ENCODE measurements at places on chromosomes 4 and X. TPM values are rescaled to one million over a fixed set of nuclear protein-coding genes. Genes with fewer than 3 reads are reported as not detected.

DNA sequence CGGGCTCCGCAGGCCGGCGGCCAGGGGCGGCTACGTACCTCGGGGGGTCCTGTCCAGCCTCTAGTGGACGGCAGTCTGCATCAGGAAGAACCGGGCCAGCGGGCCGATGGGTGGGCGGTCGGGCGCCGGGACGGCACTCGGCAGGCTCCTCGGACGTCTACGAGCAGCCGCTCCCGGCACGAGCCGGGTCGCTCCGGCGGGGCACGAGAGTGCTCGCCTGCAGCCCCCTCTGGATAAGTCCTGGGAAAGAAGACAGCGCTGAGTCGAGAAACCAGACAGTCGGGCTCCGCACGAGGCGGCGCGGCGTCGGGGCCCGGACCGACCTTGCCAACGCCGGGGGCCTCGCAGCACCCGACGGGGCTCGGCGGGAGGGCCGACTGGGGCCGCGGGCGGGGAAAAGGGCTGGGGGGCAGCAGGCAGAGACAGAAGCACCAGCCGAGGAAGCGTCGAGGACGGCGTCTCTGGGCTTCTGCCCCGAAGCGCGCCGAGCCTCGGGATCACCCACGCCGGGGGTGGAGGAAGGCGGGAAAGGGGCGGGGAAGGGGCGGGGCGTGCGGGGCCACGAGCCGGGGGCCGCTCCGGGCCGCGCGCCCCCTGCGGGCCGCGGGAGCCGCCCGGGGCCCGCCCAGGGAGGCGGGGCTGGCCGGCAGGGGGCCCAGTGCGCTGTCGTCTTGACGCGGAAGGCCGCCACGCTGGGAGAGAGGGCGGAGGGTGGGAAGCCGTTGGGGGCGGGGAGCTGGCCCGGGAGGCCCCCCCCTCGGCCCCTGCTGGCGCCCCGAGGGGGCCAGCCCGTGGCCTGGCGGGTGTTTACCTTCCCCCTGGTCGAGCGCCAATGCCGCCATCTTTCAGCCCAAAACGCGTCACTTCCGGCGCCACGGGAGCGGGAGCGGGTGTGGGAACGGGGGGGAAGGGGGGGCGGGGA lies 1.9 kb downstream of the KLHL15 start:
- peaks cover 35% of the 10 kb centered on the region for H3K4me1 ChIP-seq
- H3K36me3 ChIP-seq, result peaks cover 6% of the 10 kb centered on the region
- DNase-seq, result peak; percentile 89
- peak overlapping the region; percentile 94 for H3K27ac ChIP-seq
- no peaks in the 10 kb centered on the region for H3K27me3 ChIP-seq

- no peaks in the 10 kb centered on the region for H3K27me3 ChIP-seq
- H3K27ac ChIP-seq, result peak overlapping the region; percentile 93
- H3K4me3 ChIP-seq, result peak overlapping the region; percentile 90
- peaks cover 9% of the 10 kb centered on the region for H3K36me3 ChIP-seq
Measured at GRCh38 chr4:87390551-87390890, 467 bp downstream of the HSD17B11 start.

DNA sequence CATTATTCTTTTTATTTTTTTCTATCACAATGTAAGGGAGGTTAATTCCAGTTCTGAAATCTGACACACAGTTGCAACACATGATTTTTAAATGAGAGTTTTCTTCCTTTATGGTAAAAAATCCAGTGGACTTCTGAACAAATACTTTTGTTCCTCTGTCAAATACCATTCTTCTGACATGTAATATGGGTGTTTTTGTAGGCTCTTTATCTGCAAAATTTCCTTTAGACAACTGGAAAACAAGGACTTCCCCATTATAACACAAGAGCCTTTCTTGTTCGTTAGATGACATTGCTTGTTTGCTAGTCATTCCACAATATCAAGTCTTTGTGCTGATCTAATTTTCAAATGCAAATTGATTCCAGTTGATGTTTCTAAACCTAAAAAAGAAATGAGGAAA lies 7.7 kb downstream of the FANCB start:
- H3K36me3 ChIP-seq, result peaks cover 18% of the 10 kb centered on the region
- no peak for DNase-seq
- peaks cover 7% of the 10 kb centered on the region for H3K4me1 ChIP-seq
- H3K4me3 ChIP-seq, result no peak overlapping the region

Gene NKX1-1
- total RNA-seq, result not detected

GRCh38 chr4:3190549-3190948 lies 58.4 kb upstream of the MSANTD1 start:
- no peaks in the 10 kb centered on the region for H3K27me3 ChIP-seq
- DNase-seq, result no peak
- H3K4me1 ChIP-seq, result no peaks in the 10 kb centered on the region
- no peak overlapping the region for H3K4me3 ChIP-seq
- peaks cover 34% of the 10 kb centered on the region for H3K36me3 ChIP-seq

DNA sequence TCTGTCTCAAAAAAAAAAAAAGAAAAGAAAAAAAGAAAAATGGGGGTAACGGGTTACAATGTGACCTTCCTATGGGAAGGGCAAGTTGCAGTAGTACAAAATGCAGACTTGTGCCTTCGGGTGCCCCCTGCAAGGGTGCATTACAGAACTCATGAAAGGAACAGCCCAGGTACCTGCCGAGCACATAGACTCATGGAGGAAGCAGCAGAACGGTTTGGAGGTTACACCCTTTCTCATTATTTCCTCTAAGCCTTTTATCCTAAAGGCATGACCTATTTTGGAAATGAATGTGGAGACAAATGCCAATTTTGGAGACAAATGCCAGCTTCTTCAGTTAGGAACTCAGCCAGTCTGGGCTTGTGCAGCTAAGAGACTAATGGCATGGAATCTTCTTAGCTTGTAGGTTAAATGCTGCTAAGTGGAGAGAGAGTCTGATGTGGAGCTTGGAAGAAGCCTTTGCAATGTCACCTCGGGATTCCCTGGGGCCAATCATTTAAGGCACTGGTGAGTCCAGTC lies 44.1 kb upstream of the PRKX start:
- no peaks in the 10 kb centered on the region for H3K36me3 ChIP-seq
- DNase-seq, result no peak
- no peak overlapping the region for H3K4me3 ChIP-seq
- no peak overlapping the region for H3K27ac ChIP-seq
- peaks cover 3% of the 10 kb centered on the region for H3K4me1 ChIP-seq

Gene POU3F4
- not detected for total RNA-seq

GRCh38 chr4:189445613-189446012 lies 495.1 kb upstream of the FRG1 start:
- no peaks in the 10 kb centered on the region for H3K27me3 ChIP-seq
- no peak overlapping the region for H3K4me3 ChIP-seq

- H3K27ac ChIP-seq, result no peak overlapping the region
- H3K4me1 ChIP-seq, result no peaks in the 10 kb centered on the region
- no peak for DNase-seq
- H3K27me3 ChIP-seq, result no peaks in the 10 kb centered on the region
Measured at GRCh38 chrX:48086082-48086481, 14.6 kb upstream of the ZNF630 start.

DNA sequence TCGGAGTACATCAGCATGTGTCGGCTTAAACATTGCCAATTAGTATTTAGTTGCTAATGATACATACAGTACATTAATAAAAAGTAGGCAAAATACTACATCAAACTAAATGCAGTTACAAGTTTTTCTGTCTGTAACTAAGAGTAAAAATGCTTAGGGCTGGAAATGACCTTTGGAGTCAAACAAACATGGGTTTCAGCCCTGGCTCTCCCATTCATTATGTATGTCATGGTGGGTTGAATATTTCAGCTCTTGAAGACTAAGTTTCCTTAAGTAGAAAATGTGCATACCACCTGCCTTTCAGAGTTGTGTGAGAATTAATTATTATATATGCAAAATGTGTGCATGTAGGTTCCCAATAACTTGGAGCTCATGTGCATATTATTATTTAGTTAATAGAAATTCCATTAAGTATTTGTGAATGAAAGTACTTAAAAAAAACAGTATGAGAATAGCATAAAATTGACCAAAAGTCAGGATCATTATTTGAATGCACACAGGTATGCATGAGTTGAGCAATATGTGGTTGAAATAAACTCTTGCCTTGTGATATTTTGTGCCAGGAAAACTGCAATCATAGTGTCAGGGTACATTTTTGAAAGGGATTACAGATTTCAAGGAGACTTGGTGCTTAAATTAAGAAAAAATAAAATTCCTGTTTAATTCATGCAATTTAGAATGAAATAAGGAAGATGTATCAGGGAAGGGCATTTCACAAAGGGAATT lies 2048.7 kb downstream of the PCDH7 start:
- H3K36me3 ChIP-seq, result no peaks in the 10 kb centered on the region
- no peaks in the 10 kb centered on the region for H3K27me3 ChIP-seq
- no peak overlapping the region for H3K27ac ChIP-seq
- DNase-seq, result no peak
- H3K4me3 ChIP-seq, result no peak overlapping the region

DNA sequence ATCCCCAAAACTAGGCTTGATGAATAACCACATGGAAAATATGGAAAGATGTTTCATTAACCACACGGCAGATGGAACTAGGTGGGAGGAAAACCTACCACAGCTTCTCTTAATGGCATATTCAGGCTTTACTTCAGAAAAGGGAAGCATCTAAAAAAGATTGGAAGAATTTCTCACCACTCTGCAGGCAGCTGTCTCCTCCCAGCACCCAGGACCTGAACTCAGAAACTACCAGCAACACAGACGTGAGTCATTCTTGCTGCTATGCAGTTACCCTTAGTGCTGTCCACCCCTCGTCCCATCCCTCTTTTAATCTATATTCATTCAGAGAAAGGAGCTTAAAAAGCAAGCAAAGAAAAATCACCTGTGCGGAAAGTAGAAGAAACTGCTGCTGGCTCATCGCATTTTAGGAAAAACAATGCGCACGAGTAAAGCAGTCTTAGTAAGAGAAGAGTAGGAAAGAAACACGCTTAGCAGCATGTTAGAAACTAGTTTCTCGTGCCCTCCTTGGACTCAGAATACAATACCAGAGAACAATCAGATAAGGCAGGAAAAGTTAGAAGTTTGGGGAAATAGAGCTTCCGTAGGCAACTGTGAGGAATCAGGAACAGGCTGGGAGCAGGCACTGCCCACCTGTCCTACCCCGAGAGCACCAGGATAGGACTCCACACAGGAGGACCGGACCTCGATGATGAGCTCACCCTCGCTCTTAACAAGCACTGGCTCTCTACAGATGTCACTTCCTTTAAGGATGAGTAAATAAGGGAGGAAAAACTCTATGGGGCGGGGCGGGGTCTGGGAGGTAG lies 48.1 kb upstream of the ENPP6 start:
- no peak overlapping the region for H3K27ac ChIP-seq
- peaks cover 3% of the 10 kb centered on the region for H3K4me1 ChIP-seq
- no peak overlapping the region for H3K4me3 ChIP-seq

Gene BMP3
- total RNA-seq, result 0.07 TPM

- no peak for DNase-seq
- H3K4me3 ChIP-seq, result no peak overlapping the region
- H3K27me3 ChIP-seq, result no peaks in the 10 kb centered on the region
- H3K4me1 ChIP-seq, result peaks cover 34% of the 10 kb centered on the region
Measured at GRCh38 chr4:138053641-138054301, 188.4 kb downstream of the SLC7A11 start.

Gene SLC2A9
- total RNA-seq, result 4.8 TPM

- H3K4me1 ChIP-seq, result peaks cover 17% of the 10 kb centered on the region
- H3K27me3 ChIP-seq, result peaks cover 92% of the 10 kb centered on the region
- H3K4me3 ChIP-seq, result peak overlapping the region; percentile 51
- peak; percentile 51 for DNase-seq
- H3K36me3 ChIP-seq, result peaks cover 2% of the 10 kb centered on the region
Measured at GRCh38 chr4:13541720-13542576, 2.4 kb downstream of the NKX3-2 start.

DNA sequence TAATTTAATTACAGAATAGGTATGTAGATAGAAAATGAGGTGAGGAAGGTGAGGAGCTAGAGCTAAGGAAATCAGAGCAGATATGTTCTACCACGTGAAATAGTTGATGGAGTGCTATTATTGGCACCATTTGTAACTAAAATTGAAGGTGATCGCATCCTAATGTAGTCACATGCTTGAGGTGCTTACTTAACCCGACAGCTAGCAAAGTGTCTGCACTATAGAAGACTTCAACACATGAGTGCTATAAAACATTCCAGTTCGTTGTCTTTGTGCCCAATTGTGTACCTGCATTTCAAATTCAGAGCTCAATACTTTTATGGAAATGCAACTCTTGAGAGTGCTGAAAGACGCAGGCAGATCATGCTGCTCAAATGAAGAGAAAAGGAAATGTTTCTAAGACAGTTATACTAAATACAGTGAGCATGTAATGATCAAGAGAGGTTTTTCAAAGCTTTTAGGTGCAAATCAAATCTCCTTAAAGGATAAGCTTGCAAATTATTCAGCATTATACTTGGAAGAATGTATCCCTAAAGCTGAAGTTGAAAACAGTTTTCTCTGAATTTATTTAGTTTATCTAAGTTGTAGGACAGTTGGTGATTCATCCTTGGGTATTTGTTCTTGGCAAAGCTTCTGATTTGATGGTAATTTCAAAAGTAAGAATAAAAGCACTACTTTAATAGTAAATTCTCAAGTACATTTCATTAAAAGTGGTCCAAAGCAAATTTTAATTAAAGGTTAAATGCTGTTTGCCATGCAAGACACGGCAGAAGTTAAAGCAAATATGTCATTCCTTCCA lies 223.9 kb upstream of the EPHA5 start:
- no peaks in the 10 kb centered on the region for H3K36me3 ChIP-seq
- H3K27me3 ChIP-seq, result no peaks in the 10 kb centered on the region
- no peaks in the 10 kb centered on the region for H3K4me1 ChIP-seq
- H3K27ac ChIP-seq, result no peak overlapping the region
- no peak for DNase-seq

Gene ETDA
- not detected for total RNA-seq

- H3K4me3 ChIP-seq, result no peak overlapping the region
- H3K27me3 ChIP-seq, result peaks cover 13% of the 10 kb centered on the region
- H3K27ac ChIP-seq, result no peak overlapping the region
- peaks cover 12% of the 10 kb centered on the region for H3K4me1 ChIP-seq
Measured at GRCh38 chr4:165201806-165202205, 5.6 kb upstream of the KLHL2 start.

DNA sequence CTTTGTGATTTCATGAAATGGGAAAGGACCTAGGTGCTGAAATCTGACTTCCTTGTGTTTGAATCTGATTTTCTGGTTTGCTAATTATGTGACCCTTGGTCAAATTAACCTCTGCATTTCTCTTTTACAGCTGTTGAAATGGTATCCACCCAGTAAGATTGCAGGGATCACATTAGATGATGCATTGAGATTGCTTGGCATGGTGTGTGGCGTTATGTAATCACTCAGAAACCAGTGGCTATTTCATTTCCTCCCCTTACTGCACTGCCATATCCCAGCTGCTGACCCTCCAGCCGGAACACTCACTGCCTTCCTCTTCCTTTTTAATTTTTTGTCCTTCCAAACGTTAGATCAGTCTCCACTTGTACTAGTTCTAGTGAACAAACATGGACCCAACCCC lies 79.0 kb downstream of the KLHL8 start:
- H3K4me3 ChIP-seq, result no peak overlapping the region
- no peak overlapping the region for H3K27ac ChIP-seq
- H3K27me3 ChIP-seq, result no peaks in the 10 kb centered on the region

- H3K4me3 ChIP-seq, result no peak overlapping the region
- no peak overlapping the region for H3K27ac ChIP-seq
- H3K36me3 ChIP-seq, result no peaks in the 10 kb centered on the region
- peaks cover under 1% of the 10 kb centered on the region for H3K27me3 ChIP-seq
Measured at GRCh38 chr4:129176864-129177263, 80.9 kb downstream of the C4orf33 start.

Data from mesothelial cell of epicardium (in vitro differentiated cells).